ENCODE measurements at places on chromosomes 6 and 20.
A peak's percentile ranks its signal among the peaks of the same experiment; 100 is the strongest.

- no peak for DNase-seq
These were observed 135.7 kb downstream of the OR2B2 start for GRCh38 chr6:27776504-27776903.

GRCh38 chr6:29919506-29920445 is 22.6 kb upstream of the HLA-A start:
- no peak for DNase-seq

- no peak for DNase-seq
These were observed 6.0 kb upstream of the HSF2 start for GRCh38 chr6:122393351-122393896.

- DNase-seq: no peak
These were observed 24.7 kb downstream of the PACSIN1 start for GRCh38 chr6:34490390-34491090.

- no peak for DNase-seq
These were observed 46.9 kb upstream of the DACT2 start for GRCh38 chr6:168366473-168366872.

- no peak for DNase-seq
These were observed 3.6 kb downstream of the PPP1R14C start for GRCh38 chr6:150146436-150146835.

- no peak for DNase-seq
These were observed 425.9 kb upstream of the RNF217 start for GRCh38 chr6:124536157-124536841.

GRCh38 chr6:126661646-126662045 is 321.7 kb downstream of the CENPW start:
- DNase-seq: peak; percentile 67

DNA sequence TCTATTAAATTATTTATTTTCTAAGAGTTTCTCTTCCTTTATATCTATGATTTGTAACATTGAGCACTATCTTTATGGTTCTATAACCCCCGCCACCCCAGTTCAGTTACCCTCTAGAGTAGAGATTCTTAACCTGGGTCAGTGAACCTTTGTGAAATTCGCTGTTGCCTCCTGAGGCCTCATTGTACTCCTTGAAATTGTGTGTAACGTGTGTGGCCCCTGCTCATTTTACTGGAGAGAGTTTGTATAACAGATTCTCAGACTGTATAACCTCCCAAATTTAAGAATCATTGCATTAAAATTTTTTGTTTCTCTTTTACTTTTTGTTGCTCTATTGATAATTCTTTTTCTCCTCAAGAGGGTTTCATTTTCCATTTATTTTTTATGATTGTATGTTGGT is 65.3 kb downstream of the ADGRG6 start:
- DNase-seq: no peak

GRCh38 chr6:162226803-162227202 is 500.8 kb downstream of the PRKN start:
- no peak for DNase-seq

GRCh38 chr6:137884149-137884909 is 17.3 kb downstream of the TNFAIP3 start:
- DNase-seq: no peak

DNA sequence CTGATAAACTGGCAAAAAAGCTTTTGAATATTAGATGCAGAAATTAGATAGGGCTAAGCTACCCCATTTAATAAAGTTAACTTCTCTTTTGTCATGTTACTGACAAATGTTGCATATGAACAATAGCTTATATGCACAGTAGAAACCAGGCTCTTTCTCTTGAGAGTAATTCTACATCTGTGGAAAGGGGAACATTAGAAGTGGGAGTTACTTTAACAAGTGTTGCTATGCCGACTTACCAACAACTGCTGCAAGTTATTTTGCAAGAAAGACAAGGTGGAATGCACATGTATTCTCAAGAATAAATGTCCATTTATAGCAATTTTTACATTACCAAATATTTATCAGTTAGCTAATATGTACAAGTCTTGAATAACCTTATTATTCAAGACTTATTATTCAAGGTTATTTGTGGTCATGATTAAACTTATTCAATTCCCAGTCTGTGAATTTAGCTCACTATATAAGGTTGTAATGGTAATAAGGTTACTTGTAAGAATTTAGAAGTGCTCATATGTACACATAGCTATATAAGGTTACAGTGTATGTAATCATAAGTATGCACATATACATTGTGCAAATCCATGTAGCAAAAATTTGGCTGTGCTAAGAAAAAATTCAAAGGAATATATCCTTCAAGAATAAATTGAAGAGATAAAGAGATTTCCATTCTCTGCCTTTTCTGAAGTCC is 38.3 kb downstream of the ADGRG6 start:
- no peak for DNase-seq

DNA sequence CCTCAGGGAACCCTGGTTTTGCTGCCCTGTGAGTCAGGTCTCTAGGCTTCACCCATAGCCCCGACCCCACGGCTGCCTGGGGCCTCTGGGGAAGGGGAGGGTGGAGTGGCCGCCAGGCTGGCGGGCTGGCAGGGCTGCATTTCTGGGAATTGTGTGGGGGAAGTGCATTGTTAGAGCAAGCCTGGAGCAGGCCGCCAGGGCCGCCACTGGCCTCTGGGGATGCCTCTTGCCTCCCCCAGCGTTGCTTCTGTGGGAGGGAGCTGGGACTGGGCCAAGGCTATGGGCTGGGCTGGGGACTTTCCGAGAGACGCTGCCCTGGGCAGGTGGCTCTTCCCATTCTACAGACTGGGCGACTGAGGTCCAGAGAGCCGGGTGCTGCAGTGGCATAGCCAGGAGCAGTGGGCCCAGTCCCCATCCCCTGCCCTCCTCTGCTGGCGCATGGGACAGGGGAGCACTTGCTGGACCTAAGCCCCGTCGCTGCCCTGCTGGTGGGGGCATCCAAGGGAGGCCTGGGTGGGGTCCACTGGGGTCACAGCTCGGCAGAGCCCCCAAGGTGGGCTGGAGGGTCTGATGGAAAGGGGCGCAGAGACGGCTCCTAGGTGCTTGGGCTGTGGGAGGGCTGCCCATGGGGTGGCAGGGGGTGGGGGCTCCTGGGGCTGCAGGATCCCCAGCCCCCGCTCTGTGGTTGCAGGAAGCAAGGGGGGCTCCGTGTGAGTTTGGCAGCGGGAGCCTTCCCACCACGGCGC is 6.6 kb upstream of the SOX18 start:
- no peak for DNase-seq

DNA sequence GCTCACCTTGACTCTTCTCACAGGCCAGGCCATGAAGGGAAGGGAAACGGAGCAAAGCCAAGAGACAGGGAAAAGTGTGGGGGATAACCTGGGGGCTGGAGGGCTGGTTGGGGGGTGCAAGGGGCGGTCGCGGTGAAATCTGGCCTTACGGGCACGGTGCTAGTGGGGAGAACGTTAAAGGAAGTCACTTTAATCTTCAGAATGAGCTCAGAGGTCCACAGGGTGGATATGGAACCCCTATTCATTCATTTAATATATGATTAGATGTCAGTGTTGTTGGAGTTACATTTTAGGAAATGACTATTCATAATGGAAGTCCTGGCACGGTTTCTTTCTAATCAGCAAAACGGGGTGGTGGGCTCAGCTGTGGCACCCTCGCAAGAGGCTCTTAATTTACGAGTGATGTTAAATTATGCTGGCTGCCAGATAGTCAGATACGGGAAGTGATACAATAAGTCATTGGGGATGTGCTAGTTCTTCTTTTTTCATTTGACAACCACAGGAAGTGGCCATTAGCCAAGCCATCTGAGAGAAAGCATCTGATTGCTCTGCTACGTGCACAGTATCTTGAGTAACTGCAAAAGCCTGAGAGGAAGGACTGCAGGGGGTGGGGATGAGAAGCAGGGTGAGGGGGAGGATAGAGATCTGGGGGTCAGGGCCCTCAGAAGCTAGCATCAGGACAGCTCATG is 253.0 kb downstream of the QKI start:
- no peak for DNase-seq

Data from GM04503 (cell line).